ENCODE measurements at places on chromosomes 3 and 15.

- DNase-seq: no peak
Observed at GRCh38 chr3:127848131-127849129, 26.1 kb upstream of the MGLL start.

DNA sequence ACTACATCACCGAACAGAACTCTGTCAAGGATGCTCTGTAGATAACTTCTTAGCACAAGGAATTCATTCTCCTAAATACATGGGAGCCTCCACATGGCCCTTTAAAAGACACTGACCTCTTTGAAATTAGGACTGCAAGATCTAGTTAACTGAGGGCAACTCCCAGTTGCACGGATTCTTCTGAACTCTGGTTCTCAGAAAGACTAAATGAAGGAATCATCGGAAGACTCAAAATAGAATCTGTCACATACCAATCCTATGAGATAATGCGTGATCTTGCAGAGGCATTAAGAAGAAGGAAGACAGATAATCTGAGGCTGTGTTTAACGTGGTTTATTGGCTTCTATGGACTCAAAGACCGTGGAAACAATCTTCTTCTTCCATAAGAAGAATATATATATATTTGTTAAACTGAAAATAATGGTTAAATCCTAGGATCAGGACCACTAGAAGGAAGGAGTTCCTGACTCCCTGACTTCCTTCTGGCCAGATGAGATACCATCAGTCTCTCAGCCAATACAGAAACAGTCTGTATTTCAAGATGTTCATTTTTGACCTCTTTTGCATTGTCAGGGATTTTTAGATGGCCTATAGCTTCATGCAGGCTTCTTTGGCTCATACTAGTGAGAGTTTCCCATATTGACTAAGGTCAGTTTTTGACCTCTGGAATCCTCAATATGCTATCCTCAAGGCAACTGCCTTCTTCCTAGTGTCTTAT lies 33.9 kb upstream of the TBC1D23 start:
- DNase-seq: peak; percentile 68

GRCh38 chr15:31857194-31857593 lies 173.1 kb upstream of the CHRNA7 start:
- no peak for DNase-seq

GRCh38 chr15:56240390-56240789 lies 3.3 kb downstream of the RFX7 start:
- no peak for DNase-seq

DNA sequence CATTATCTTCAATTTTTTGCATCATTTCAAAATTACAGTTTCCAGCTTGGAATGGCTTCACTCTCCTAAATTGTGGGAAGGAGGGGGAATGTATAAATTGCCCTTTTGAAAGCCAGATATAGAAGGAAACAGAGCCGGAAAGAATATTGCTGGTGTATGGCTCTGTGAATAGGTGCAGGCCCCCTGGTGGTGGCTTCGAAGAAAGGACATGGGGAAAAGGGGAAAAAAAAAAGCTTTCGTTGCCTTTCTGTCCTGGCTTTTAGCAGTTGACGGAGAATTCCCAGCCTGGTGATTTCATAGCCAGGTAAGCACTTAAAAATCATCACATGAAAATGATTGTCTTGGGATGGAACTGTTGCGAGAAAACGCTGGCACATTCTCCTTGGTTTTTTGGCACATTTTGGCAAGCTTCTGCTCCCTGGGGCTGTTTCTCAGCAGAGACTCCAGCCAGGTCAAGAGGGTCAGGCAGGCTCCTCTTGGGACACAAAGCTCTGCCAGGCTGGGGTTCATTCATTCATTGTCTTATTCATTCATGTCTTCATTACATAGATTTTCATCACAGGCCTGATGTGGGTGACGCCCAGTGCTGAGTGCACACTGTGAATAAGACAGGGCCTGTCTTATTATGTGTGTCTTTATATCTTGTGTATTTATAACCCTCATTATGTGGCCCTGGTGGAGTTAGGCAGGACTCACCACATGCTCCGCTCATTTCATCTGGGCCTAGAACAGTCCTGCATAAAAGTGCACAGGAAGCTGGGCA lies 300.0 kb upstream of the TPM1 start:
- peak; percentile 96 for DNase-seq

GRCh38 chr3:103105206-103105605 lies 670.4 kb downstream of the ZPLD1 start:
- no peak for DNase-seq

DNA sequence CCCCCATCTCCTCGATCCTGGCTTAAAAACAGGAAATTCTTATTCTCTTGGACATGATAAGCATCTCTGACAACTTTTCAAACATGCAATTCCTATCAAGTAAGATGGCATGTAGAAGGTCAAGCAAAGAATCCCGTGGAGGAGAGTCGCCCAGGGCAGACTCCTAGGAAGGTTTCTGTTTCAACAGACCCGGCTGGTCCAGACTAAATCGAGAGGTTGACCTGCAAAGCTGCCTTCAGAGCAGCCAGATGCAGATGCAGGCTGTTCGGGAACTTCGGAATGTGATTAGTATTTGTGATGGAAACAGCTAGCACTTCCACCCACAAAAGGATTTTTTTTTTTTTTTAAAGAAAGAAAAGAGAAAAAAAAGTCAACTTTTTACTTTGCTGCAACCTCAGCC lies 216.8 kb downstream of the NR1D2 start:
- DNase-seq: no peak

GRCh38 chr15:81054236-81054635 lies 53.5 kb downstream of the TLNRD1 start:
- DNase-seq: peak; percentile 93

GRCh38 chr3:23461069-23461468 lies 257.9 kb downstream of the UBE2E2 start:
- DNase-seq: no peak

- no peak for DNase-seq
Observed at GRCh38 chr3:108620250-108620649, 30.7 kb downstream of the DZIP3 start.

- DNase-seq: peak; percentile 76
Observed at GRCh38 chr15:41281236-41281635, 50.2 kb downstream of the CHP1 start.

DNA sequence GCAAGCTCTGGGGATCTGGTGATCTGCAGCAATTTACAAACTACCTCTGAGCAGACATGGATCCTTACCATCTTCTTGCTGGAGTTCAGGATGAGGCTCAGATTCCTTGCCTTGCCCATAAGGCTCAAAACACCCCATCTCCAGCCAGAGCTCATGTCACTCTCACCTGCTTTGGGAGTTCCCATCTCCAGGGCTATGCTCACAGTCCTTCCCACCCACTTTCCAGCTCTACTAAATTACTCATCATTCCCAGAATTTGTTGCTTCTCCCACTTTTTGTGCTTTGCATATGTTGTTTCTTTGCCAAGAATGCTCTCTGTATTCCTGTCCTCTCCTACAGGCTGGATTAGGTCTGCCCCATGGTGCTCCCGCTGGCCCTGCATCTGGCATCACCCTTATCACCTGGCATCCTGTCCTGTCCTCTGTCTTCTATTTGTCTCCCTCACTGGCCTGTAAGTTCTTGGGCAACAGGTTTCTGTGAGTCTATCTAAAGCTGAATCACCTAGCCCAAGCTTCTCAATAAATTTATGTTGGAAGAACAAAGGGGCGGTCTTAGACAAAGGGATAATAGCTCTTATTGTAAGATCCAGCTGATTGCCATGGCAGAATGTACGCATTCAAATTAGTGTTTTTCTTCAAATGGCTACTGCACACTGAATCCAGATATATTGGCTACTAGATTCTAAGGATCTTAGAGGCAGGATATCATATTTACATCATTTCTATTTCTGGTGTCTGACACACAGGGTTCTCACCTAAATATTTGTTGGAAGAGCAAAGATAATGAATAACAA lies 179.2 kb downstream of the CLSTN2 start:
- DNase-seq: no peak

- DNase-seq: no peak
Observed at GRCh38 chr3:46856576-46857471, 6.4 kb downstream of the MYL3 start.

DNA sequence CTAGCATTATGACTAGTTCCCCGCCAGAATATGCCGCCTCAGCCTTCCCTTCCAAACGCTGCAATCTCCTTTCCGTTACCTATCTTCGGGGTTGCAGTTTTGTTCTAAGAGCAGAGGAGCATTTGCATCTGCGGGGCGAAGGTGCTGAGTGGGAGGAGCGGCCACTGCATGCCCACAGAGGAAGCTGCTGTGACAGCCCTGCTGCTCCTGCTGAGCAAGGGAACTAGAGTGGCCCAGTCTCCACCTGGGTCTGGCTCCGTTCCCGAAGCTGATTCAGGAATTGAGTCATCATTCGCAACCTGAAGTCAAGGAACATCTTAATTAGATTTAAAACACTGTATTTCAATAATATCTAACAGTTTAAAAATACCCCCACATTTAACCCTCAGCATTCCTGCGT lies 98.2 kb upstream of the TJP1 start:
- DNase-seq: no peak

DNA sequence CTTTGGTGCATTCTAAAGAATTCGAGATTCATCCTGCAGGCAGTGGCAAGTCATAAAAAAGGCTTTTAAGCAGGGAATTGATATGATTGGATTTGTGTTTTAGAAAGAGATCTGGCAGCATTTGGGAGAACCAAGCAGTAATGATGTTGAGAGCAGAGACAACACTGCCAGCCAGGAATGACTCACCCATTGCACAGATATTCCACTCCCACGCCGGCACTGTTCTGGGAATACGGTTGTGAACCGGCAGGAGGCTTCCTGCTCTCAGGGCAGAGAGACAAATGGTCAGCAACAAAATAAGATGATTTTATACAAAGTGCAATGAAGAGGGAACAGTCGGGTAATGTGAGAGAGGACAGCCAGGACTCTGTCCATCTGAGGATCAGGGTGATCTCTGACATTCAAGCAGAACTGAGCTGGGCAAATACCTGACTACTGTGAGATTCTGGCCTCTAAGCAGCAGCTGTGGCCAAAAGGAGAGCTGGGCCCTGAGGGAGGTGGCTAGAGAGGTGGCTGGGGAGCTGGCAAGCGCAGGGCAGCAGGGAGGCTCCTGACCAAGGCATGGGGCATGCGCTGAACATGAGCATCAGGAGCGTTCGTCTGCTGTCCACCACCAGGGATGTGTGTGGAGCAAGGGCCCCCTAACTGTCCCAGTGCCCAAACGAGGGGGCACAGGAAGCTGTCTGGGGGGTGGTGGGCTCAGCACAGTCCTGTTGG lies 56.1 kb upstream of the PLXNA1 start:
- peak; percentile 60 for DNase-seq

DNA sequence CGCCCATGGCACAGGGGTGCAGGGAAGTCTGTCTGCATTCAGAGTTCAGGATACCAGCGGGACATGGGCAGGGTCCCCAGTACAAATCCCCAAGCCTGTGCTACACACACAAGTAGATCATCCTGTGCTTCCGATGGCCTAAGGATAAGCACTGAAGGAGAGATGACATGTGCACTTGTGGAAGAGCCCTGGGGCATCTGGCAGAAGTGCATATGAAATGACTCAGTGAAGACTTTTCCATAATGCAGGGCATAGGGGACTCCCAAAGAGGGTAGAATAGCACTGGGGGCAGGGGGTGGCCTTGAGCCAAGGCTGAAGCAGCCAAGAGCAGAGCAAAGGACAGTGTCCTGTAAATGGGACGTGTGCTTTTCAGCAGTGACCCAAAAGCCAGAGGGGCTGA lies 22.9 kb downstream of the ADAMTS17 start:
- no peak for DNase-seq

DNA sequence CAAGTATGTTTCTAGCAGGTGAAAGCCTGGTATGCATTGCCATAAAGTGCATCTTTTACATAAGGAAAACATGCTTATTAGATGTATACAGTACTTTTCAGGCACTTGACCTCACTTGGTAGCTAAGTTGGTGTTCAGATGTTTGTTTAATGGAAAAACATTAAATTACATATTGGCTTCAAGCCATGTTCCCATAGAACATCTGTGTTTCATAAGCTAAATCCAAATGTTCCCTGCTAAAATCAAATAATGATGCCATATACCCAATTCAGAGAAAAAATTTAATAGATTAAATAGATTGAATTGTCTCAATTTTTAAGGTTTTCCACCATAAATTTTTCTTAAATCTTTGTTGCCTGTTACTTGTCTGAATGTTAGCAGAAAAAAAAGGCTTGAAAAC lies 19.1 kb upstream of the RPL22L1 start:
- no peak for DNase-seq

DNA sequence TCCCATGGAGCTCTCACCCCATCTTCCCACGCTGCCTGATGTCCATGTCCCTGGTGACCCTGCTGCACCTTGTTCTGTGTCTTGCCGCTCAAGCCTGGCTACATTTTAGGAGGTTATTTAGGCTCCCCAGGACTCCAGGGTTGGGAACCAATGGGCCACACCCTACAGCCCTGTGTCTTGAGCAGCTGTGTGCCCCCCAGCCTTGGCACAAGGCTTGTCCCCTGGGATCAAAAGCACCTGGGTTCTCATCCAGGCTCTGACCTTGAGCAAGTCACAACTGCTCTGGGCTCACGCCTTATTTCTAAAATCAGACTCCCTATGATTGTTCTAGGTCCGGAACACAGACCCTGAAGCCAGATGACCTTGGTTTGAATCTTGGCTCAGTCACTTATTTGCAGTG lies 14.1 kb downstream of the SPSB4 start:
- DNase-seq: no peak

DNA sequence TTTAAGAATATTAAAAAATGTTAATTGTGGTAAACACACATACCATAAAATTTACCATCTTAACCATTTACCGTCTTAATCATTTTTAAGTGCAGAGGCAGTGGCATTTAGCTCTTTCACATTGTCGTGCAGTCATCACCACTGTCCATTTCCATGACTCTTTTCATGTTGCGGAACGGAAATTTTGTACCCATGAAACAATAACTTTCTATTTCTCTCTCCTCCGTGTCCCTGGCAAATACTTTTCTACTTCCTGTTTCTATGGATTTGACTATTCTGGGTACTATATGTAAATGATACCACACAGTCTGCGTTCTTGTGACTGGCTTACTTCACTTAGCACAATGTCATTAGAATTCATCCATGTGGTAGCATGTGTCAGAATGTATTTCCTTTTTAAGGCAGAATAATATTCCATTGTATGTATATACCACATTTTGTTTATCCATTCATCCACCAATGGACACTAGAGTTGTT lies 27.9 kb downstream of the AKAP13 start:
- DNase-seq: no peak

- no peak for DNase-seq
Observed at GRCh38 chr3:86990012-86990733, 776 bp downstream of the VGLL3 start.

GRCh38 chr3:53682807-53683206 lies 163.4 kb downstream of the CHDH start:
- DNase-seq: no peak

GRCh38 chr3:175956964-175957363 lies 1097.8 kb downstream of the NAALADL2 start:
- no peak for DNase-seq

DNA sequence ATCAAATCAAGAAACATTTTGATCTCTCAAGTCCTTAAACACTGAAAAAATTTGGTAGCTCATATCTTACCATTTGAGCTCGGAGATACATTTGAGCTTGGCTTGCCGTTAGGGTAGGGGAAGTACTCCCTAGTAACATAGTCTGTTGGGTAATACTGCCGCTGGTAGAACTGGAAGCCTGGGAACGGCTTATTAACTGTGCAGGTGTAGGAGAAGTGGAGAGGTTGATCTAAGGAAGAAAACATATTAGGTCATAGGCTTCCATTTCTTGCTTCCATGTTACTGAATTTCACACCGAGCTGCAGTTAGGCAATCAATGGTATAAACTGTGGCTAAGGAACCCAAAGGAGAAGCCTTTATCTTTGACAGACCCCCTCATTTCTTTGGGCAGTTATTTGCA lies 32.5 kb downstream of the PHC3 start:
- DNase-seq: no peak

Measured in GM04503 (cell line).